ENCODE measurements at places on chromosomes 6 and 20. TPM values are rescaled to one million over a fixed set of nuclear protein-coding genes. Genes with fewer than 3 reads are reported as not detected.
A peak's percentile ranks its signal among the peaks of the same experiment; 100 is the strongest.

Gene SYTL3
- total RNA-seq = 9.7 TPM

Gene OR2H1
- total RNA-seq = not detected

Gene ZNF831
- total RNA-seq = 0.71 TPM

Gene LTB
- 0.57 TPM for total RNA-seq

Gene CST1
- total RNA-seq = not detected

- H3K36me3 ChIP-seq = no peaks in the 10 kb centered on the region
- no peaks in the 10 kb centered on the region for H3K4me1 ChIP-seq
- DNase-seq = no peak
- no peak overlapping the region for H3K4me3 ChIP-seq
- H3K27ac ChIP-seq = no peak overlapping the region
Observed at GRCh38 chr6:28996844-28997510, 8.1 kb downstream of the ZNF311 start.

- H3K4me1 ChIP-seq = no peaks in the 10 kb centered on the region
- peaks cover 64% of the 10 kb centered on the region for H3K36me3 ChIP-seq
- no peak for DNase-seq
- no peak overlapping the region for H3K4me3 ChIP-seq
- H3K27me3 ChIP-seq = no peaks in the 10 kb centered on the region
Observed at GRCh38 chr20:63672666-63673065, 14.6 kb downstream of the RTEL1 start.

DNA sequence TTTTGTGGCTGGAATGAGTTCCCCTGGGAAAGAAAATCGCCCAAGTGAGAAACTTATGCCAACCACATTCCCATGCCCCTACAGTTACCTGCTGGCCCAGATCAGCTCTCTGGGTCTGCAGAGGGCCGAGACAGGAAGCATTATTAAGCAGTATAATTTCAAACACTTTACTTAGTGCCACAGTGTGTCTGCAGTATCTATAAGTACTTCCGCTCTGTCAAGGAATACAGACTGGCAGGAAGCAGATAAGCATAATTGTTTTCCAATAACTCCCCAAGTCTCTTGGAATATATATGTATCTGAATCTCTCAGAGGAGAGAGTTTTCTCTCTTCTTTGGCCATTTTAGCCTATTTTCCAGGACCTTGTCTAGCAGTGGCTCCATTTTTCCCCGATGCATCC, 24.9 kb downstream of the SAYSD1 start:
- DNase-seq = peak; percentile 14
- no peaks in the 10 kb centered on the region for H3K36me3 ChIP-seq
- no peak overlapping the region for H3K27ac ChIP-seq
- H3K27me3 ChIP-seq = no peaks in the 10 kb centered on the region
- peaks cover 12% of the 10 kb centered on the region for H3K4me1 ChIP-seq

DNA sequence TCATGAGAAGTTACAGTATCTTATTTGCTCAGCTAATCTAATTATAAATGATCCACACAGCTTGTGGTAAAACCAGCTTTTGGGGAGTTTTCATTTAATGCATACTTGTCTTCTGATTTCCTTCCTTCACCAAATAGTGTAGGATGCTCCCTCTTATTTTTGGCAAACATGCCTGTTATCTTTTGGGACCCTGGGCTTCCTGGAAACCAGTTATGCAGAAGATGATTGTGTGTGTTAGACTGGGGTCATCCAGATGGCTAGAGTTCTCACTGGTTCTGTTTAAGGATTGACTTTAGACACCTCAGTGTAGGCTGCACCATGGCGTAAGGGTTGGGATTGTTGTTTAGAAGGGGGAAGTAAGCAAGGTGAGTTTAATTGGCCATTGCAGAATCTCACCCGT, 61.3 kb downstream of the PTPN1 start:
- H3K27ac ChIP-seq = no peak overlapping the region
- no peak overlapping the region for H3K4me3 ChIP-seq
- no peak for DNase-seq
- H3K27me3 ChIP-seq = no peaks in the 10 kb centered on the region
- H3K36me3 ChIP-seq = peaks cover 41% of the 10 kb centered on the region

DNA sequence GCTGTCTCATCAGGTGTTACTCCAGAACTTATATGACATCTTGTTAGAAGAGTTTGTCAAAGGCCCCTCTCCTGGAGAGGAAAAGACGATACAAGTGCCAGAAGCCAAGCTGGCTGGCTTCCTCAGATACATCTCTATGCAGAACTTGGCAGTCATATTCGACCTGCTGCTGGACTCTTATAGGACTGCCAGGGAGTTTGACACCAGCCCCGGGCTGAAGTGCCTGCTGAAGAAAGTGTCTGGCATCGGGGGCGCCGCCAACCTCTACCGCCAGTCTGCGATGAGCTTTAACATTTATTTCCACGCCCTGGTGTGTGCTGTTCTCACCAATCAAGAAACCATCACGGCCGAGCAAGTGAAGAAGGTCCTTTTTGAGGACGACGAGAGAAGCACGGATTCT, 43.7 kb upstream of the SMIM28 start:
- no peaks in the 10 kb centered on the region for H3K36me3 ChIP-seq
- no peak overlapping the region for H3K27ac ChIP-seq
- no peaks in the 10 kb centered on the region for H3K27me3 ChIP-seq

GRCh38 chr6:4924661-4925271, 79.1 kb downstream of the RPP40 start:
- no peak for DNase-seq
- no peak overlapping the region for H3K4me3 ChIP-seq
- H3K27ac ChIP-seq = no peak overlapping the region
- no peaks in the 10 kb centered on the region for H3K27me3 ChIP-seq

DNA sequence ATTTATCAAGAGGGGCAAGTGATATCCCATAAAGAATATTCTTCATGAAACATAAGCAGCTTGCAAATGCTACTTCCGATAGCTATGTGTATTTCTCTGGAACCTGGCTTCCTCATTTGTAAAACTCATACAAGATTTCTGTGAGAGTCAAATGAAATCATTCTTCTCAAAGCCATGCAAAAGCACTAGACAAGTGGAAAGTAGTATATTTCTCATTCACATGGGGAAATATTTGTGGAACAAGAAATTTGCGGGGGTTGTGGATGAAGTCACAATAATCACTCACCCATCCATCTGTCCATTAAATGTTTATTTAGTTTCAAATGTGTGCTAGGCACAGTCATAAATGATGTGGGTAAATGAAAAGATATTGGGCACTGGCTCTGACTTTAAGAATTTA, 150.5 kb downstream of the IPCEF1 start:
- H3K27ac ChIP-seq = no peak overlapping the region
- H3K36me3 ChIP-seq = no peaks in the 10 kb centered on the region
- no peak overlapping the region for H3K4me3 ChIP-seq
- no peak for DNase-seq

DNA sequence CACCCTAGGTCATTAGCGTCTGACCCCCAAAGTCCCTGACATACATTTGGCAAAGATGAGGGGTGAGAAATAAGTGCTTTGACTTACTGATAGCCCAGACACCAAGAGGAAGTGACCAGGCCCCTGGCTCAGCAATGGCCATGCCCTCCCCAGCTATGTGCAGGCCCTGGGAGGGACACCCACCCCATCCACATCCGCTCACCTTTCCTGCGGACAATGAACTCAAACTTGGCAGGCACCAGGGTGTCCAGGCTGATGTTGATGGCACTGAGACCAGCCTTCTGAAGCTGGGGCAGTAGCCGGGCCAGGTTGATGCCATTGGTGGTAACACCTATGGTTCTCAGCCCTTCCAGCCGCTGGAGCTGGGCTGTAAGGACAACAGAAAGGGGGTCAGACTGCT, 18.4 kb downstream of the MOCS1 start:
- no peak overlapping the region for H3K27ac ChIP-seq
- H3K4me3 ChIP-seq = no peak overlapping the region
- H3K4me1 ChIP-seq = no peaks in the 10 kb centered on the region
- peaks cover 73% of the 10 kb centered on the region for H3K36me3 ChIP-seq

GRCh38 chr6:142802124-142802523, 142.9 kb downstream of the HIVEP2 start:
- no peak for DNase-seq
- no peak overlapping the region for H3K27ac ChIP-seq
- H3K27me3 ChIP-seq = no peaks in the 10 kb centered on the region
- H3K4me1 ChIP-seq = peaks cover 8% of the 10 kb centered on the region

- no peak for DNase-seq
- H3K27me3 ChIP-seq = no peaks in the 10 kb centered on the region
- H3K27ac ChIP-seq = no peak overlapping the region
- H3K4me3 ChIP-seq = no peak overlapping the region
- H3K4me1 ChIP-seq = peaks cover 19% of the 10 kb centered on the region
Observed at GRCh38 chr6:130975325-130975724, 87.7 kb downstream of the EPB41L2 start.

DNA sequence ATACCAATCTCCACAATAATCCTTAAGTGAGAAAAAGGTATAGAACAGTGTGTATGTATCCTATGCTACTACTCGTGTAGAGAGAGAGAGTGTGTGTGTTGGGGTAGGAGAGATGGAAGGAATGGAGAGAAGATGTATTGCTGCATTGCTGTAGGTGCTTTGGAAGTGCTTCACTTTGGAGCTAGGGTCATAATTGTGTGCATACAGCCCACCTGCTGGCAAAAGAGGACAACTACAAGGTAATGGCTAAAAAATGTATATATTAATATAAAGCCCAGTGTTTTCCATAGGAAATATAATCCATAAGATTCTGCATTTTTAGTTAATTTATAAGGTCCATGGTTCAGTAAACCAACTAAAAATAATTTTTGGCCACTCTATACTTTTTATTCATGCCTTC, 36.1 kb downstream of the SERAC1 start:
- DNase-seq = no peak
- H3K27ac ChIP-seq = no peak overlapping the region
- H3K27me3 ChIP-seq = no peaks in the 10 kb centered on the region
- H3K4me3 ChIP-seq = no peak overlapping the region
- H3K36me3 ChIP-seq = peaks cover 3% of the 10 kb centered on the region

DNA sequence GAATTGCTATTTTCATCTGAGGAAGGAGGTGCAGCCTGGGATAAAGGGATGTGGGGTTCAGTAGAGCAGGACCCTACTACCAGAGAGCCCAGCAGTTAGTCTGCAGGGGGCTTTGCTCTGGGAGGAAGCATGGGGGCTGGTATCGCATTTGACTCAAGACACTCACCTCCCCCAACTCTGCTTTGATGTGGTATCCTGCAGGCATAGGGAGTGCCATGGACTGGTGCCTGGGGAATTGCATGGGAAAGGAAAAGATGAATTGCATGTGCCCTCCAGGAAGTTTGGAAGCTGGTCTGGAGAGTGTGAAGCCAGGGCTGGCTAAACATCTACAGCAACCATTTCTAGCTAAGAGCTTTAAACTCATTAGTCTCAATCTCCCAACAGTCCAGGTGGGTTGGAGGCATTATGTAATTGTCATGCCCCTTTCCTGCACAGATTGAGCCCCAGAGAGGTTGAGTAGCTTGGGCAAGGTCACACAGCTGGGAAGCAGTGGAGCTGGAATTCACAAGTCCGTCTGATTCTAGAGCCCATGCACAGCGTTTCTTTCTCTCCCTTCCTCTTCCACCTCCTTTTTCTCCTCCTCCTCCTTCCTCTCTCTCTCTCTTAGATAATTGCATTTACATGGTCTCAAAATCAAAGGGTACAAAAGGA, 26.2 kb upstream of the PNPLA1 start:
- no peaks in the 10 kb centered on the region for H3K27me3 ChIP-seq
- no peak for DNase-seq
- no peak overlapping the region for H3K27ac ChIP-seq
- H3K4me3 ChIP-seq = no peak overlapping the region

GRCh38 chr6:7805078-7805849, 79.4 kb downstream of the BMP6 start:
- H3K27ac ChIP-seq = no peak overlapping the region
- peaks cover 2% of the 10 kb centered on the region for H3K27me3 ChIP-seq
- no peaks in the 10 kb centered on the region for H3K36me3 ChIP-seq
- no peaks in the 10 kb centered on the region for H3K4me1 ChIP-seq
- DNase-seq = no peak
- H3K4me3 ChIP-seq = no peak overlapping the region

DNA sequence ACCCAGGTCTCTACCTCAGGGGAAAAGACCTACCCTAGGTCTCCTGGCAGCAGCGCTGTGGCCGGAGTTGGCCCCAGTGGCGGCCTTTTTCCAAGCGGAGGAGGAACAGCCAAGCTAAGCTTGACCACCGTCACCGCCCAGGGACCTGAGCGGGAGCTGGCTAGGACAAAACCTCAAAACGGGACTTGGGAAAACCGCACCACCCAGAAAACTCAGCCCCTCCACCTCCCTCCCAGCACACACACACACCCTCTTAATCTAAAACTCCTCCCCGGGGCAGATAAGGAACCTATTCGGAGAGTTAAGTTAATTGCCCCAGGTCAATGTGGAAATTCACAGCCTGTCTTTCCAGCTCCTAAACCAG, 2.7 kb upstream of the TRERF1 start:
- peak overlapping the region; percentile 96 for H3K4me3 ChIP-seq
- peaks cover 26% of the 10 kb centered on the region for H3K4me1 ChIP-seq
- no peaks in the 10 kb centered on the region for H3K27me3 ChIP-seq
- no peaks in the 10 kb centered on the region for H3K36me3 ChIP-seq
- H3K27ac ChIP-seq = peak overlapping the region; percentile 92

All from esophagus muscularis mucosa (tissue), 4 donors.